M059J (cell line): ENCODE measurements at places on chromosomes 7 and 10. TPM values are rescaled to one million over a fixed set of nuclear protein-coding genes. Genes with fewer than 3 reads are reported as not detected.

GRCh38 chr10:99364125-99364524 is 35.0 kb downstream of the CNNM1 start:
- no peak for DNase-seq

DNA sequence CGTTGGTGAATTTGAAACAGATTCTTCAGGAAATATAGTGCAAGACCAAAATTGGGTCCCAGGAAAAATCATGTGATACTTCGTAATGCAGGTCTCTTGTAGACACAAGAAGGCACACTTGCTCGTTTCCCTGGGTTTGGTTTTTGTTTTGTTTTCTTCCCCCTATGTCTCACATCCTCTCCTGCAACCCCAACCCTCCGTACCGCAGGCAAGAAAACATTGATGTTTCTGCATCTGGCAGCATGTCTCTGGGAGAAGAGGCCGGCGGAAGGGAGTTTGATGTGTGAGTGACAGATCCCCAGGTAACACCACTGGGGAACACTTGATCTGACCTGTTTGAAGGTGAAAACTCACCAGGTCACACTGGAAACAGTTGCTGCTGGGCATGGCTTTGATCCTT is 718.5 kb downstream of the AUTS2 start:
- DNase-seq, result peak; percentile 24

DNA sequence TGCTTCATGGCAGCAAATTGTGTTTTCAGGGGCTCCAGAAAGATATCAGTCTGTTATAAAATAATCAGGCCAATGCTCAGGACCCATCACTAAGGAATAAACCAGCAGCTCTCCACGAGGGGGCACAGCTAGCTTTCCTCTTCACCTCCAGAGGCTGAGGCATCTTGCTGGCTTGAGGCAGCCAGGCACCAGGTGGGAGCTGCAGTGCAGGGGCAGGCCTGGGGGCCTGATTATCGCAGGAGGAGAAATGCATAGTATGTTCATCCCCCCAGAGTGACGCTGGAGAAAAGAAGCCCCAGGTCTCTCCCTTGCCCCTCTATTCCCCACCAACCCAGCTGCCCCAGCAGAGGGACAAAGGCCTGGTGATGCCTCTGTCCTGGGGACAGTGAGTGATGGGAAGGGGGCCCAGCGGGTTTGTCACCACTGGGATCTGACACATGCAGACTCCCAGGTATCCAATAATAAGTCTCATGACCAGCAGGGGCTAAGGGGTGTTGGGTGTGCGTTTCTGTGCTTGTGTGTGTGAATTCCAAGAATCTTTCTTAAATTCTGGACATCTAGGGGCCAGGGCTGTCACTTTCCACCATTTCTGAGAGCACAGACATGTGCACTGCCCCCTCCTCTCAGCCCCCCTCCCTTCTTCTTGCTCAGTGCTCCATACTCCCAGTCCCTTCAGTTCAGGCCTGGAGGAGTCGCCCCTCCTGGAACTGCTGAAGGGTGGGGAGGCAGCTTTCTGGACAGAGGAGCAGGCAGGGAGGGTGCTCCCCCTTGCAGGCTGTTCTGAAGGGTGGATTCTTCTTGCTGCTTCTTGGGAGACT is 128.1 kb upstream of the FAM20C start:
- DNase-seq, result peak; percentile 77

PNLIPRP3 gene
- not detected in 2 replicates for total RNA-seq

- DNase-seq, result no peak
Measured at GRCh38 chr10:131920693-131921092, 19.9 kb downstream of the PPP2R2D start.

GRM3 gene
- not detected in 2 replicates for total RNA-seq

GRCh38 chr7:977326-978048 is 2.1 kb upstream of the COX19 start:
- DNase-seq, result peak; percentile 47

PNLIPRP2 gene
- total RNA-seq, result not detected in 2 replicates

CCL26 gene
- 28.4 and 33.9 TPM in 2 replicates for total RNA-seq

DNA sequence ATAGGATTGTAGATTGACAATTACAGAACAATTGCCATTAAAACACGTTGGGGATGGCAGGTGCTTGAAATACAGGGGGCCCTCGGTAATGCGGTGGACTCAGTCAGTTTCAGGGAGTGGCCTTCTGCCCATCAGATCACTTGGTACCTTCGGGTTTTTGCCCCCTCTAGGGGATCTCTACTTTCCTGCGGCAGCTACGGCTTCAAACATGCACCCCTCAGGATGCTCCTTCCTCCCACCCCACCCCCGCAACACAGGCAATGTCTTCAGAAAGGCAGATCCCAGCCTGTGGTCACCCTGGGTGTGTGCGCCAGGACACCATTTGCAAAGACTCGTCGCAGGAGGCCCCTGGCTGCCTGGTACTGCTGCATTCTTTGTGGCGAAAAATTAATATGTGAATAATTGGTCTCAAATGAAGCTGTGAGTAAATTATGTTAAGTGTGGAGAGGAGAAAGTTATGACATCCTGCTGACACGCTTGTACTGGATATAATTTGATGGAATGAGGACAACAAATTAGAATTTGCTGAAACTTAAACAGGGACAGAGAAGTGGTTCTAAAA is 431.0 kb upstream of the MKI67 start:
- no peak for DNase-seq

DNA sequence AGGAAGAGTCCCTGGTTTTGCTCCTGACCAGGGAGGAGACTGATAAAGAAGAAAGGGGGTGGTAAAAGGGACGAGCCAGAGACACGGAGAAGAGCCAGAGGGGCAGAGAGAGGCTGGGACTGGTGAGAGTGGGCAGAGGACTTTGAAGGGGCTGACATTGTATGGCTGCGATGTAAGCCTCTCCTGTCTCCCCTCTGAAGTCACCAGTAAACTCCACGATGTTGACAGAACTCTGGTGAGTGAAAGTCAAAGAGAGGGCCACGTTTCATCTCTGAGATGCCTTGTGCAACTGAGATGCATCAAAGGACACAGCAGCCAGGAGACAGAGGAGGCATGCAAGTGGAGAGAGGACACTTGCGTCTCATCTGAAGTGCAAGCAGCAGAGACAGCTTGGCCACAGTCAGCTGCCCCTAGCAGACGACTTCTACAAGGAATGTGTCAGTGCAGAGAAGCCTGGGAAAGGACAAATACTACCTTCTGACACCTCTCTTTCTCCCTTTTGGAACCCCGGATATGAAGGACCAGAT is 54.3 kb downstream of the SMKR1 start:
- DNase-seq, result no peak

GRCh38 chr10:69407621-69408301 is 9.0 kb downstream of the TACR2 start:
- peak; percentile 30 for DNase-seq

OR2A12 gene
- not detected in 2 replicates for total RNA-seq

DNA sequence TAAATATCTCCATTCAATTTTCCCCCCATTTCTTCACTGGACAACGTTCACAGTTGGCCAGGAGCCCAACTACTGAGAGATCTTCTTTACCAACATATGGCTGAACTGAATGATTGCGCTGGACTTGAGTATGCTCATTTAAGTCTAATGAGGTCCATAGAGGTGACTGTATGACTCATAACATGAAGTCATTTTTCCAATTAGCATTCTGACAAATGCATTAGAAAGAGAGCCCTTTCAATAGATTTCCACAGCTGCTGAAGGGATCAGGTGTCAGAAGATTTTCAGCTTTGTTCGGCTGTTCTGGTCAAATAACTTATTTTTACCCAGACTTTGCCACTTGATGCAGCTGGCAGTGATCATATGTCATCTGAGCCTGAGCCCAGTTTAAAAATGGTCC is 438.0 kb downstream of the ETV1 start:
- DNase-seq, result peak; percentile 4

GRCh38 chr7:40848541-40849221 is 713.9 kb downstream of the SUGCT start:
- DNase-seq, result no peak

- peak; percentile 79 for DNase-seq
Measured at GRCh38 chr10:17229016-17229716, 1.1 kb downstream of the VIM start.

GRCh38 chr7:141158561-141158960 is 84.7 kb downstream of the TMEM178B start:
- DNase-seq, result peak; percentile 99

SLC39A12 gene
- not detected in 2 replicates for total RNA-seq

ZNF12 gene
- total RNA-seq, result 13.7 and 19.9 TPM in 2 replicates

RNF148 gene
- not detected in 2 replicates for total RNA-seq
